Posterior vena cava (tissue), 2 donors: ENCODE measurements at places on chromosomes 3 and 15. TPM values are rescaled to one million over a fixed set of nuclear protein-coding genes. Genes with fewer than 3 reads are reported as not detected.

GRCh38 chr3:22730701-22731100 is 472.4 kb upstream of the UBE2E2 start:
- no peak for DNase-seq

DNA sequence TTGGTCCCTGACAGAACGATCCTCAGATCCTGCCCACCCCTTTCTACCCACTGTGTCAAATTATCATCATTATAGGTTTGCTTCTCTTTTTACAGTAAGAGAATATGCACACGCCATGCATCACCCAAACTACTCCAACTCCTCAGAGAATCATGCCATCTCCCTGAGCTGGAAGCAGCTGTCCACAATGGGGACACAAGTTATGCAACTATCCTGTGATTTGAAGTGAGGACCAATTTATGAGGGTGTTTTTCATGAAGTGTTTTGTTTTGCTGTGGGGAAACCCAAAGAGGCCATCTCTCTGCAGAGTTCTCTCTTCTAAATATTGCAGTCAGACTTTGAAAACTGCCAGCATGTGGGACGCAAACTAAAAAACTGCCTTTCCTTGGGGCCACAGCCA is 35.8 kb upstream of the TNFSF10 start:
- DNase-seq: no peak

- no peak for DNase-seq
Observed at GRCh38 chr3:30146978-30147377, 459.4 kb upstream of the TGFBR2 start.

DNA sequence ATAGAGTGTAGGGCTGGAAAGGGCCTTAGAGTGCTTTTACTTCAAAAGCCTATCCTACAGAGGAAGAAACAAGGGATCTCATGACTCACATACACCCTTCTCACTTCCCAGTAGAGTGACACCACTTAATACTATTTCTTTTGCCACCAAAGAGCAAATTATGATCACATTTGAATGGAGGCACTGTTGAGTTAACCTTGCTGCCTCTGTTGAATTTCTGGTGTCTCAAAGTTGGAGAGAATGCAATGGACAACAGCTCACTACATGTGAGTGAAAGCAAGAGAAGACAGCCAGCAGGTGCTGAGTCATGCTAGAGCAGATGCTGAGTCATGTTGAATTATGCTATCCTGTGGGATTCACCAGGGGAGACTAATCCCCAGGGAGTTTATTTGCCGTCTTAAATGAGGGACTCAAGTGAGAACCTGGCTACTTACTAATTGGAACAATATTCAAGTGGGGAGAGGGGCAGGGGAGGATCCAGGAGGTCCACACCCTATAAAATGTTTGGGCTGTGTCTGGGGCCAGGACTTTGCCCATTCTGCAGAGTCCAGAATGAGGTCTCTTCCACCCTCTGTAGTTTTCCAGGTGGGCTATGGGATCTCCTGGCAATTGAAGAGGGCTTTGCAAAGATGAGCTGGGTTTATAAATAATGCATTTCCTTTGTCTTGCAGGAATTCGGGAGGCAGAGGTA is 35.8 kb downstream of the ST8SIA2 start:
- DNase-seq: no peak

The GHSR gene
- not detected for total RNA-seq

The SPINT1 gene
- total RNA-seq: 3.2 TPM
